ENCODE measurements at places on chromosomes 5 and 9. TPM values are rescaled to one million over a fixed set of nuclear protein-coding genes. Genes with fewer than 3 reads are reported as not detected.

The PRELID2 gene
- 13.9 TPM for total RNA-seq

DNA sequence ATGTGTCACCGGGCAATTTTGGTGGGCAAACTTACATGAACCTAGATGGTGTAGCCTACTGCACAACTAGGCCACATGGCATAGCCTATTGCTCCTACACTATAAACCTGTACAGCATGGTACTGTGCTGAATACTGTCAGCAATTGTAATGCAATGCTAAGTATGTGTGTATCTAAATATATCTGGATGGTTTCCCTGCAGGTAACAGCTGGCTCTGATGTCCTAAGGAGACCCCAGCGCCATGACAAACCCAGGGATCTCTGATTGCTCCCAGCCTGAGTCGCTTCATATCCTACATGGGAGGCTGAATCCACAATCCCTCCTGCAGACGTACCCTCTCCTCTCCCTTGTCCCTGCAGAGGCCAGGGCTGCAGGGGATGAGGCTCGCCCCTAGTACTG is 26.6 kb upstream of the TTLL11 start:
- no peaks in the 10 kb centered on the region for H3K36me3 ChIP-seq
- H3K4me3 ChIP-seq, result no peak overlapping the region
- peaks cover 3% of the 10 kb centered on the region for H3K4me1 ChIP-seq
- DNase-seq, result no peak
- H3K27ac ChIP-seq, result no peak overlapping the region

DNA sequence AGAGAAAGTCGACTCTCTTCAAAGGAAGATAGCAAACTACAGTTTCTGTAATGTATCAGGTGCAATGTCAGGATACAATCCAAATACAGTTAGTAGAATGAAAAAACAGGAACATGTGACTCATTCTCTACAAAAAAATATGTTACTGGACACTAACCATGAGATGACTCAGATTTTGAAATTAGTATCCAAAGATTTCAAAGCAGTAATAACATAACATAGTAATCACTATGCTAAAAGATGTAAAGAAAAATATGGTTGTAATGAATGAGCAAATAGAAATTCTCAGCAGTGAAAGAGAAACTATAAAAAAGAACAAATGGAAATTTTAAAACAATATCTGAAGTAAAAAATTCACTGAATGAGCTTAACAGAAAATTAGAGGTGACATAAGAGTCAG is 42.3 kb downstream of the SHOC1 start:
- no peaks in the 10 kb centered on the region for H3K36me3 ChIP-seq
- no peak overlapping the region for H3K4me3 ChIP-seq
- DNase-seq, result no peak
- H3K27me3 ChIP-seq, result no peaks in the 10 kb centered on the region
- H3K4me1 ChIP-seq, result no peaks in the 10 kb centered on the region

The INVS gene
- 7.8 TPM for total RNA-seq

The ISOC1 gene
- 45.9 TPM for total RNA-seq

Measured in right atrium auricular region (tissue), 2 donors.